ENCODE measurements at places on chromosomes 1 and 21. TPM values are rescaled to one million over a fixed set of nuclear protein-coding genes. Genes with fewer than 3 reads are reported as not detected.

DMRTB1 gene
- not detected for polyA plus RNA-seq

DNA sequence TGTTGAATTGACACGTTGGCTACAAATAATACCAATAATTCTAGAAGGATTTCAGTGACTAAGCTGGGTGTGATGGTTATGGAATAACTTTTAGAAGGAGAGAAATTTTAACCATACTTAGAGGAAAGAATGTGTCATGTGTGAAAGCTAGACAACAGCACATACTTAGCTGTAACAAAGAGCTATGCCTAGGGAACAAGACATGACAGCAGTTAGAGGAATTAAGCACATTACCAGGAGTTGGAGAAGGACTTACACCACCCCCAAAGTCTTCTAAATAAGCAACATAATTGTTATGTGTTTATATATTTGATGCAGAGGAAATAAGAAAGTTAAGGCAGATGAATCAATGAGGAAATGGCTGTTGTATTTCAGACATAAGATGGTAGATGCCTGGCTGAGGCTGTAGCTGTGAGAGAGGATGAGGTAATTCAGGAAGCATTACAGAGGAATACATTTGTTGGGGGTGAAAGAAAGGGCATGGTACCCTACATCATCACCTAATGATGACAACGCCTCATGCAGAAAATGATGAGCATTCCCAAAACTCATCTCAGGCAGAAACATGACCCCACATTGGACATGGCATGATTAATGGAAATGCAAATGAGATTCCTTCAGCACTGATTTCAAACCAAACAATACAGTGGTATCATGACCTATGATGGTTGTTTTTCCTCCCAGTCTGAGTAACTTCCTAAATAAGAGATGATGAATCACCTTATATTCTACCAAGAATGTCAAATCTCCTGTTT is 211.5 kb downstream of the LHX8 start:
- DNase-seq, result no peak

DNA sequence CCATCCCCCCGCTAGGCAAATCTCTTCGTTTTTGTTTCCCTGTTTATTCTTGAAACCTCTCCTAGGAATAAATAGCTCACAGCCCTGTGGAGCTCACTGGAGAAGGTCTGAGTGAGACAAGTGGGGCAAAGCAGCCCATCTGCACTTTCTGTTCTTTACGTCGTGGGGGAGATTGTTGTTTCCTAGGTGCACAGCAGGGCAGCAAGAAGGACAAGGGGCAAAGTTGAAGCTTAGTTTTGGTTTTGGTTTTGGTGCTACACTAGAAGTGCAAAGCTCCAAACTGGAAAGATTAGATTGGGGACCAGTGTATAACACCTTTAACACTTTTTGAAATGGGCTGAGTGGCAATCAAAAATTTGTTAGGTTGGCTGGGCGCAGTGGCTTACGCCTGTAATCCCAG is 76.6 kb downstream of the GPR88 start:
- no peak for DNase-seq

GRCh38 chr21:25329227-25329825 is 278.0 kb downstream of the MRPL39 start:
- no peak for DNase-seq

CYP4A22 gene
- not detected for polyA plus RNA-seq
